ENCODE measurements at places on chromosomes 3 and 15. TPM values are rescaled to one million over a fixed set of nuclear protein-coding genes. Genes with fewer than 3 reads are reported as not detected.

The PFN2 gene
- total RNA-seq: 88.9 TPM

DNA sequence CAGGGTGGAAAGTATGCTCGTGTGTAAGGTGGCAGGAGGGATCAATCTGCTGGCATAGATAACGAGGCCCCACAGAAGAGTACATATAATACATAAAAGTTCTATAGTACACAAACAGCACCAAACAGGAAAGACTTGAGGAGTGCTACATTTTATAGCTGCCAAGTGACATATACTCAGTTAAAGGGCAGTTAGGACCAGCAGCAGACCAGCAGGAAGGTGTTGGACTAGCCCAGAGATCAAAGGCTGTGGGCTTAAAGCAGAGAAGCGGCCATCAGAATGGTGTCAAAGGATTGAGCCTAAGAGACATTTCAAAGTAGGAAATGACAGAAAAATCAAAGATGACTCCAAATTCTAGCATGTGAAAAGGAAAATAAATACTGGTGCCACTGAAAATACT, 34.5 kb downstream of the SFMBT1 start:
- no peak overlapping the region for H3K4me3 ChIP-seq
- DNase-seq: no peak
- no peaks in the 10 kb centered on the region for H3K4me1 ChIP-seq
- no peaks in the 10 kb centered on the region for H3K27me3 ChIP-seq
- H3K36me3 ChIP-seq: no peaks in the 10 kb centered on the region

- H3K4me3 ChIP-seq: no peak overlapping the region
- H3K36me3 ChIP-seq: no peaks in the 10 kb centered on the region
- H3K27ac ChIP-seq: no peak overlapping the region
Observed at GRCh38 chr3:41338276-41338675, 139.0 kb downstream of the CTNNB1 start.

DNA sequence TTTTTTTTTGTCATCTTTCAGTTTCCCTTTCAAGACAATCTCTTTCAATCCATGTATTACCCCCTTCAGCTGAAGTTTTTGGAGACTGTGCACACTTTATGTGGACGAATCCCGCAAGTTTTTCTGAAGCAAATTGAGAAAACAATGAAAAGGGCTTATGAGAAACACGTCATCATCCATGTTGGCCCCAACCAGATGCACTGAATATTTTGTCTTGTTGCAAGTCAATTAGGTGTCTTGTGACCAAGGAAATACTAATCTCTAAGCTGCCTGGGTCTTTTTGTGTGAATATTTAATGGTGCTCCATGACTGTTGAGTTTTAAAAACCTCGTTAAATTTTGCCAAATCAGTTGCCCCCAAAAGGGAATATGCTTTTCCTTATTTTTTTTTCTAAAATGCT, 21.7 kb upstream of the PPP4R2 start:
- no peaks in the 10 kb centered on the region for H3K36me3 ChIP-seq
- H3K27ac ChIP-seq: no peak overlapping the region
- H3K27me3 ChIP-seq: no peaks in the 10 kb centered on the region
- peaks cover 2% of the 10 kb centered on the region for H3K4me1 ChIP-seq
- no peak overlapping the region for H3K4me3 ChIP-seq
- no peak for DNase-seq

DNA sequence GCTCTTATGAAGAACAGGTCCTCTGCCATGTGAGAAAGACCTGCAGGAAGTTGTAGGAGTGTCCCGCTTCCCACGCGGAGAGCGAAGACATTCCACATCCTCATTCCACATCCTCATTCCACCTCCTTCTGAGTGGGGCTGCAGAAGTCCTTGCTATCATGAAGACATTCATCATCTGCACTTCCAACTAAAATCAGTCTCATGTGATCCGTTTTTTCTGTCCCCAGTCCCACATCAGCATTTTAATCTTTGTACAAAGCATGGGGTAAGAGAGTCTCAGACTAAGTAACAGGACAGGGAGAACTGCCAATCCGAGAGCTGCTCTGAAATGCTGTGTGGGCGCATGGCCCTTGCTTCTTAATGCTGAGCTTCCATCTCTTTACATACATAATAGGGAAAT, 227.2 kb downstream of the RSRC1 start:
- no peaks in the 10 kb centered on the region for H3K27me3 ChIP-seq
- no peak overlapping the region for H3K27ac ChIP-seq
- H3K4me1 ChIP-seq: no peaks in the 10 kb centered on the region
- no peaks in the 10 kb centered on the region for H3K36me3 ChIP-seq
- DNase-seq: no peak

DNA sequence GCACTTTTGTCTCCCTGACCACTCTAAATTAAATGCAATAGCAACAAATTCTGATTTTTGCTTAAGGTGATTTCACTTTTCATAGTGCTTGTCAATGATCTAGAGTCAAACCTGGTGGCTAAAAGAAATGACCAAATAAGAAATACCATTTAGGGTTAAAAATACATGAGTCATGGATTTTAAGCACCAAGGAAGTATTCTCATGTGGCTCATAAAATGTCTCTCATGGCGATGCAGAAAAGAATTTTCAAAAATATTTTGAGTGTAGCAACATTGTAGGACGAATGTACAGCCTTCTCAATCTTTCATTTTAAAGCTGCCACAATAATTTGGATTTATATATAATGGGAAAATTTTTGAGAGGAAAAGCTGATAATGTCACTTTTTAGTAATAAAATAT, 193.6 kb downstream of the EPHA3 start:
- DNase-seq: no peak
- no peaks in the 10 kb centered on the region for H3K4me1 ChIP-seq
- no peaks in the 10 kb centered on the region for H3K36me3 ChIP-seq
- no peak overlapping the region for H3K27ac ChIP-seq
- no peaks in the 10 kb centered on the region for H3K27me3 ChIP-seq
- no peak overlapping the region for H3K4me3 ChIP-seq

DNA sequence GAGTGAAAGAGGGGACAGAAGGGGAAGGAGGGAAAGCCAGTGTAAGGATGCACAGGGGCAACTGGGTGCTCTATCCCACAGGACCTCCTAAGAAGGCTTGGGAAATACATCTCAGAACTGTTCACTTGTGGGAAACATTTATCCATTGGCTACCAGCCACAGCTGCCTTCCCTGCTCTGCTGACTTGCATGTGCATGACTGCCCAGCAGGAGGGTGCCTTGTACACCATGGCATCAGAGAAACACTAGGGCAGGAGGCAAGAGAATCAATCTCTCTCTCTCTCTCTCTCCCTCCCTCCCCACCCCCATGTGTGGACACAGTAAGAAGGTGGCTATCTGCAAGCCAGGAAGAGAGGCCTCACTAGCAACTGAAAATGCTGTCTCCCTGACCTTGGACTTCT, 62.9 kb upstream of the ZBTB38 start:
- no peaks in the 10 kb centered on the region for H3K36me3 ChIP-seq
- no peaks in the 10 kb centered on the region for H3K27me3 ChIP-seq
- no peak overlapping the region for H3K4me3 ChIP-seq

- no peaks in the 10 kb centered on the region for H3K4me1 ChIP-seq
- no peak overlapping the region for H3K27ac ChIP-seq
Observed at GRCh38 chr3:74273091-74273490, 341.4 kb downstream of the CNTN3 start.

DNA sequence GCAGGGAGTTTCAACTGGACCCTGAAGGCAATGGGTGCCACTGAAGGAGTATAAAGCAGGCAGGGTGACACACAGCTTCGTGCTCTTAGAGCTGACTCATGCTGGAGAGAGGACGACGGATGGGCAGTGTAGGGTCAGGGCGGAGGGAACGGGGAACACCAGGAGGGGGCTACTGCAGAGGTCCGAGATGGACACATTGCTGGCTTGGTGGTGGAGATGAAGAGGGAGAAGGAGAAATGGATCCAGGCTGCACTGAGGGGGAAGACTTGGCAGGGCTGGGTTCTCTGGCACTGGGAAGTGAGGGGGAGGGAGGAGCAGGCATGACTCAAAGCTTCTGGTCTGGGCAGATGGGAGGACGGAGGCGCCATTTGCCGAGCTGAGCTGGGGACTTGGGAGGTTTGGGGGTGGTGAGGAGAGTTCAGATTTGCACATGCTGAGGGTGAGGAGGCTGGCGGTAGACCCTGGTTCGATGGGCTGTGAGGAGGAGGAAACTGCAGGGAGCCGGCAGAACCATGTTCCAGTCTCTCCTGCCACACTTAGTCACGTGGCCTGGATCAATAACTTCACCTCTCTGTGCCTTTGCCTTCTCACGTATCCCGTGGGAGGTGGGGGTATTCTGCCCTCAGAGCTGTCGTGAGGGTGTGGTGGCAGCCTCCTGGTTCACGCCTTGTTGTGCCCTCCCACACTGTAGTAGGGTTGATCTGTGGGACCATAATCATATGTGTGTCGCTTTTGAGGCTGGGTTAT, 4.6 kb upstream of the KCTD6 start:
- H3K4me1 ChIP-seq: peaks cover 5% of the 10 kb centered on the region
- no peaks in the 10 kb centered on the region for H3K36me3 ChIP-seq
- no peak overlapping the region for H3K4me3 ChIP-seq
- no peak overlapping the region for H3K27ac ChIP-seq
- no peak for DNase-seq

- H3K36me3 ChIP-seq: no peaks in the 10 kb centered on the region
- no peak for DNase-seq
- no peak overlapping the region for H3K27ac ChIP-seq
- H3K4me1 ChIP-seq: peaks cover 3% of the 10 kb centered on the region
Observed at GRCh38 chr3:40847551-40847992, 322.8 kb downstream of the ZNF621 start.

DNA sequence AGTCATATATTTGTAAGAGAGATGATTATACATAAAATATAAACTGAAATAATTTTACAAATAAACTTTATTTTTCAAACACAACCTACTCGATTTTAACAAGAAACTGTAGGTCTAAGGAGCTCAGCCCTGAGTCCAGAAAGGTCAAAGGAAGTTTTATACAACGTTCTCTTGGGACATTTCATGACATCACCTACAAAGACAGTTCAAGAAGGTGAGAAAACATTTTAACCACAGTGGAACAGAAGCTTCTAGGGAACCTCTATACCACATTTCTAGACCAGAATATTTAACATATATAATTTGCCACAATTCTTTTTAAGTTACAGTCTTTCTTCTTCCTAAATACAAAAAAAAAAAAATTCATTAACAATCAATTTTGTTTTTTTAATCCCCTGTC, 40.1 kb downstream of the CBLB start:
- no peak overlapping the region for H3K4me3 ChIP-seq
- H3K27me3 ChIP-seq: no peaks in the 10 kb centered on the region
- peaks cover under 1% of the 10 kb centered on the region for H3K4me1 ChIP-seq
- H3K27ac ChIP-seq: no peak overlapping the region
- no peak for DNase-seq
